ENCODE measurements at places on chromosomes 2 and 18.

DNA sequence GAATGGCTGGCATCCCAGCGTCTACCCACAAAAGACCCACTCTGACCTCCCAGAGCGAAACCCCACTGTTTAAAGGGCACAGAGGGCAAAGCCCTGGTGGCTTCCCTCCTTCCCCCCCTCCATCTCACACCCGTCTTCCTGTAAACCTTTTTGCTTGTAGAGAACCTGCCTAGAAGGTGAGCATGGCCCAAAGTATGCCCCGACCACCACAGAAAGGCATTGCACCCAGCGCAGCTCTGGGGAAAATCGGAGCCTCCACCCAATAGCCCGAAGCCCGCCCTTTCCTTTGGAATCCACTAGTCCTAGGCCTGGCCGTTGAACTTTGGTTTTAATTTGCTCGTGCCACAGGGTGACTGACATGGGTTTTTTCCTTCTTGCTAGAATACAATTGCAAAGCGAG lies 22.6 kb downstream of the DIPK1C start:
- no peak for DNase-seq

DNA sequence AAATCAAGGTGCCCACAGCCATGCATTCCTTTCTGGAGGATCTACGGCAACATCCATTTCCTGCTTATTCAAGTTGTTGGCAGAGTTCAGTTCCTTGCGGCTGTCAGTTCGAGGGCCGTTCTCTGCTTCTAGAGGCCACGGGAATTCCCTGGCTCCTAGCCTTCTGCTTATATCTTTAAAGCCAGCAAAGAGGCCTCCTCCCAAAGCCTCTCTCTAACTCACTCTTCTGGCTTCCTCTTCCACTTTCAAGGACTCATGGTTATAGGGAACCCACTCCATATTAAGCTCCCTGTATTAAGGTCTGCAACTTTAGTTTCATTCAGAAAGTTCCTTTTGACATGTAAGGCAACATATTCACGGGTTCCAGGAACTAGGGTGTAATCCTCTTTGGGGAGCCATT lies 150.1 kb upstream of the RMP24 start:
- DNase-seq = peak; percentile 13

DNA sequence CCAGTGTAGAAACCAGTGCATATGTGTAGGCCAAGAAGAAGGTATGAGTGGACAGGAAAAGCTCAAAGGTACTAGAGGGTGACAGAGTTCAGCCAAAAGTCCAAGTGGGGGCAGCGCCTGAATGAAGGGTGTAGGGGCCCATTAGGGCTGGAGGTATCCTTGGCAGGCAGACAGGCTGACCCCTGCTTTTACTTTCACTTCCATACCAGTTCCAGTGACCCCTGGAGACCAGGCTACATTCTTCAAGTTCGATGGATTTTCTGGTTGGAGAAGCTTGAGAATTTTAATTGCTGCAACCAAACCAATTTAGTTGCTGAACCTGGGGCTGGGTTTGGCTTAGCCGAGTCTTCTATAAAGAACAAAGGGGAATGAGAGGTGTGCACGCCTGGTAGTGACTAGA lies 42.3 kb upstream of the MRPL33 start:
- no peak for DNase-seq

DNA sequence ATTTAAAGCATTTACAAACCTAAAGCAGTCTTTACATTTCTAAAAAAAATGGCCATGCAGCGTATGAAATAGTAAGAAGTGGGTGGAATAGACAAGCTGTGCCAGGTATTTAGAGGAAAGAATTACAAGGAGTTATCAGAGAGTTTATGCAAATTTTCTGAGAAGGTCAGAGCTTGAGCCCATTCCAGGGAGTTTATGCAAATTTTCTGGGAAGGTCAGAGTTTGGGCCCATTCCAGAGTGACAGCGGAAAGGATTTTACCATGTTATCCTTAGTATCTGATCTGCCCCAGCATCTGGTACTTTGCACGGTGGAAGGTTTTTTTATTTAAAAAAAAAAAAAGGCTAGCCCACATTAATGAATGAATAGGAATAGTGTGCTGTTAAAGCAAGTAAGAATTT lies 1.4 kb upstream of the DOK6 start:
- DNase-seq = no peak
